ENCODE measurements at places on chromosomes 3 and 15.

DNA sequence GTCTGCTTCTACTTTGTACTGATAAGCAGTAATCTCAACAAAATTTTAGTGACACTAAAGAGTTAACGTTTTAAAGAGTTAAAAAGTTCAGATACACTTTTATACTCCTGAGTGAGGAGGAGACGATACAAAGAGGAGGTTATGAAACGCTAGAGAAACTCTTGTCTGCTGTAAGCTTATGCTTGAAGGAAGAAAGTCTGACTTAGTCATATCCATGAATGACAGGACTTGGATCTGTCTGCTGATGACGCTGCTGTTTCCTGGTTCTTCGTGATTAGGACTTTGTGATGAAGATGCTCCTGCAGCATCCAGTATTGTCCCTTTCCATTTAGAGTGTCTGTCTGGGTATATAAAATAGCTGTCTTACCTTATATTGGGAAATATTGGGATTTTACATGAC, 15.8 kb downstream of the TCF12 start:
- no peak for DNase-seq

DNA sequence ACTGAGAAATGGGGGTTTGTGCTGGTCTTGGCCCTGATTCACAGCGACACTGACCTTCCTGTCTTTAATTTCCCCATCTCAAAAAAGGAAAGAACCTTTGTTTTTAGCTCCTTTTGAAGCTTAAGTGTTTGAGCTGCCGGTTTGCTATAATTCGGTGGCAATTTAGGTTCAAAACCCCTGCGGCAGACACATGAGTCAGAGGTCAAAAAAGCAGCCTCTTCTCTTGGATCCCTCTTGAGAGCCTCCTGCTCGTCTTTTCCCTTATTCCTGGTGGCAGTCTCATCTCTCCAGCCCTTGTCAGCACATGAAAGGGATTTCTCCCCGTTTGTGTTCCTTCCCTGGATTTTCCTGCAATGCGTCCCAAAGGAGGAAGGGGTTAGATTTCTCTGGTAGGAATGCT, 64.5 kb downstream of the GRIP2 start:
- no peak for DNase-seq

GRCh38 chr3:13420831-13421765, 976 bp upstream of the NUP210 start:
- no peak for DNase-seq

GRCh38 chr3:57230006-57230405, 2.5 kb downstream of the APPL1 start:
- peak; percentile 54 for DNase-seq

- peak; percentile 87 for DNase-seq
Measured at GRCh38 chr3:43770426-43771103, 79.8 kb downstream of the ABHD5 start.
